ENCODE measurements at places on chromosomes 4 and X.
A peak's percentile ranks its signal among the peaks of the same experiment; 100 is the strongest.

- DNase-seq: peak; percentile 47
Observed at GRCh38 chr4:55358668-55359067, 12.6 kb downstream of the SRD5A3 start.

- no peak for DNase-seq
Observed at GRCh38 chrX:65874765-65875164, 165.1 kb downstream of the VSIG4 start.

- DNase-seq: no peak
Observed at GRCh38 chr4:81981218-81981617, 392.6 kb downstream of the HNRNPD start.

DNA sequence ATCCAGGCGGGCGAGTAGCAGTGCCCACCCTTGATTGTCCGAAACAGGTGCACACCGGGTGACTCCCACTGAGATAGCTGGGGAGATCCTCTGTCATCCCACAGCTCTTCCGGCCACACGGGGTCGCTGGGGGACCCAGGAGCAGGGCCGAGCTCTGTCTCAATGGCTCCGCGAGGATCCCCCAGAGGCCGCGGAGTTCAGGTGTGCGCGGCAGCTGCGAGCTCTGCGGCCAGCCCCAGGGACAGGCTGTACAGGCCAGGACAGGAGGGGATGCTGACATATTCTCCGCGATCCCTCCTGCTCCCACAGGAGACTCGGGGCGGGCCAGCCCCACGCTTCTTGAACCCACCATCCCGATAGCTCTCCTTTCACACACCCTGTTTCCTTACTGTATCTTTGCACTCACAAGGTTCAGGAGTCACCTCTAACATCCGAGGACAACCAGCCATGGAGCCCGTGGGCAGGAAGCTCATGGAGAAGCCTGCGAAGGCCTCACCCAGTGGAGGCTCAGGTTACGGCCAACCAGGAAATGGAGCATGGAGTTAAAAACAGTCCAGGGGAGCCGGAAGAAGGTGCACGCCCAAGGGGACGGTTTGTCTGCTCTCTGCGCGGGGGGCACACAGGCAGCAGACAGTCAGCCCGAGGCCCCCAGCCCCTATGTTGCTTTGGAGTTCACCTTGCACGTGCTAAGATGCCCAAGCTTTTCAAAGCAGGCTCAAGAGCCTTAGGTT, 77.9 kb upstream of the AMELX start:
- no peak for DNase-seq
